ENCODE measurements at places on chromosomes 4 and X.
A peak's percentile ranks its signal among the peaks of the same experiment; 100 is the strongest.

GRCh38 chrX:29530501-29530900 is 684.9 kb upstream of the MAGEB2 start:
- no peak for DNase-seq

DNA sequence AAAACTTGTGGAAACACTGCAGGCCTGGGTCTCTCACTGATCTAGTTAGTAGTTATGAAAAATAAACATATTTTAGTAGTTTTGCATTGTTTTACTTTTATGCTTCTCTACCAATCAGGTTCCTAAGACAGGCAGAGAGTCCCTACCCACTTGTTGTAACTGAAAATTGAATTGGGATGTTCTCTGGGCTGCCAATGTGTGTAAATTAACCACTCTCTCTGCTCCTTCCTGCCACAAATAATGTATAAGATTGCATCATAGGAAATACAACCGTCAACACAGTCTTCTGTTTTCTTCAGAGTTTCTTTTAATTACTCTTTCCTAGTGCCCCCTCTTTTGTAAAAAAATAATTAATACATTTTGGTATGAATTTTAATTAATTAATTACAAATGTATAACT is 677.3 kb downstream of the FSTL5 start:
- no peak for DNase-seq

DNA sequence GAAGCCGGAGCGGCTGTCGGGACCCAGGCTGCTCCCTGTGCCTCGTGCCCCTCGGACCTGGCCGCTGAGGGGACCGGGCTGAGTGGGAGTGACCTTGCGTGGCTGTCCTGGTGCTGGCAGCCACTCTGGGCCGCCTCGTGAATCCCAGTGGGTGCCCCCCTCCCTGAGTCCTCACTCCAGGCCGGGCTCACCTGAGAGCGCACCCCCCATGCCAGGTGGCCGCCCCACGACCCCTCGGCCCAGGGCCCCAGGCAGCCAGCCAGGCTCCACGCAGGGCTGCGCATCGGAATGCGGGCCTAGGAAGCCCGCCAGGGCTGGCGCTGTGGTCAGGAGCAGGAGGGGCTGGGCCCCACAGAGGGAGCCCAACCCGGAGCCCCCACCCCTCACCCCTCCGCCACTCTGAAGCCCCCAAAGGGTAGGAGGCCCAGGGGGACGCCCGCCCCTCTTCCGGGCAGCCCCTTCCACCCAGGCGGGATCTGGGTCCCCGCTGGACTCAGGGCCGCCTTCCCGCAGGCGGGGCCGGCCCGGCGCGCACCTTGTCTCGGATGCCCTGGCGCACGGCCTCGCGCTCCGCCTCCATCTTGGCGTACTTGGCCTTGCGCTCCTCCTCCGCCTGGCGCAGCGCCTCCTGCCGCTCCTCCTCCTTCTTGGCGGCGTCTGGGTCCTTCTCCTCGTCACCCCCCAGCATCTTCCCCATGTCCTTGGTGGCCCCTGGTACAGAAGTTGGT is 33.9 kb downstream of the CPLX1 start:
- no peak for DNase-seq

GRCh38 chr4:77843628-77844027 is 19.0 kb upstream of the MRPL1 start:
- DNase-seq: no peak

GRCh38 chr4:134388351-134388750 is 186.8 kb upstream of the PABPC4L start:
- no peak for DNase-seq

DNA sequence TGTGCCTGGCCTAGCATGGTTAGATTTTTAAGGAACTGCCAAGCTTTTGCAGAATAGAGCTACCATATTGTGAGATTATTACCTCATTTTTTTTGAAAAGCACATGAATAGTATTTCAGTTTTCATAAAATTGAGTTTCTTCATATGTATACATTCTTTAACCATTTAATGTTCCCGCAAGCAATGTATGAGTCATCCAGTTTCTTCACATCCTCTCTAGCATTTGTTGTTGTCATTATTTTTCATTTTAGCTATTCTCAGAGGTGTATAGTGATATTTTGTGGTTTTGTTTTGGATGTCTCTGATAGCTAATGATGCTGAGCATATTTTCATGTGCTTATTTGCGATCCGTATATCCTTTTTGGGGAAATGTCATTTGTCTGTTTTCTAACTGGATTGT is 74.9 kb downstream of the GLUD2 start:
- no peak for DNase-seq

DNA sequence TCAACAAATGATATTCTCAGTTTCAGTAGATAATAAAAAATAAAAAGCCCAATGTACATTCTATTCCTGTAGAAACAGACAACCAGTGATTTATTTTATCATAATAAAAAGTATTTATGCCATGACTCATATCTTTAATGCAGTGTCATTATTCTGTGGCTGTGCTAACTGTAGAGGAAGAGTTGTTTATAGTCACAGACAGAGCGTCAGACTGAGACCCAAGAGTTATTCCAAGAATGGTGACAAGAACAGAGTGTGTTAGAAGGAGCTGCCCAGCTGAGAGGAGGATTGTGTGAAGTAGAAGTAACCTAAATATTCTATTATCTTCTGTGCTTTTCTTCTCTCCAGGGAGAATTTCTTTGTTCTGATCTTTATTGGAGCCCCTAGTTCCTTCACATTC is 210.7 kb downstream of the PPP1R2C start:
- no peak for DNase-seq

- DNase-seq: no peak
Observed at GRCh38 chr4:1168191-1169101, 3.9 kb downstream of the SPON2 start.

GRCh38 chr4:128350449-128351045 is 62.9 kb upstream of the PGRMC2 start:
- DNase-seq: no peak

- no peak for DNase-seq
Observed at GRCh38 chr4:169758401-169758962, 738 bp upstream of the HPF1 start.

DNA sequence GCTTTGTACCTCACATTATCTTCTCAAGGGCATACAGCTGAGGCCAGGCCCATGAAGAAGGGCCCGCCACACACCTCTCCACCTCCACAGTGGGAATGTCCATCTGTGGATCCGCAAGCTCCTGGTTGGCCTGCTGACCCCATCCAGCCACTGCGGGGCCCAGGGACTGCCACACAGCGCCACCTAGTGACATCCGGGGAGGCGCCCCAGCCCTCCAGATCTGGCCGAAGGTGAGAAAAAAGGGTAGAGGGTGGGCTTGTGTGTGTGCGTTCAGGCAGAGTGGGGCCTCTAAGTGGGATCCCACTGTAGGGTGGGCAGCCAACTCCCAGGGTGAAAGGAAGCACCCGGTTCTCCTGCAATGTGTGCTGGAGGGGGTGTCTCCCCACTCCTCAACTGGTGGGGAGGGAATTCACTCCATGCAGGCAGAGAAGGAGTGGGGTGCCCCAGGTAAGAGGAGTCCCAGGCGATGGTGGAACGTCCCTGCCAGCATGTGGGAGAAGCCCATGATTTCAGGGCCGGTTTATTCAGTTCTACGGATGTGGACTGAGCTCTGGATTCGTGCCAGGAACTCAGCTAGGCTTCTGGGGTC is 117.3 kb downstream of the ENPP6 start:
- no peak for DNase-seq

GRCh38 chr4:15657366-15657765 is 2.2 kb upstream of the FBXL5 start:
- no peak for DNase-seq

DNA sequence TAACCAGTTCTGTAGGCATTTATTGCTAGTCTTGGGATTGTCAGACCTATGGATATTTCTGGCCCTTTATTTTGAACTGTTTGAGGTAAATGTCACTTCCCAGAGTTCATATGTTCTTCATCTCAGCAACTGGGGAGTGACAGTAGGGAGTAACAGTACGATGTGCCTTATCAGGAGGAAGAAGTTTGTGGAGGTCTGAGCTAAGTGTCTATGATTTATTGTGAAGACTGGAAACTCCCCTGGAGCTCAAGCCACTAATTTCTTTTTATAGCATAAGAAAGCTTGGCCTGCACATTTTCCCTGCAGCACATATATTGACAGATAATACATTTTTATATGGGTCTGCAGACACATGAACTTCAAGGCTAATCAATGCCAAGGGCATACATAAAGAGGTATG is 383.8 kb downstream of the GRXCR1 start:
- no peak for DNase-seq

- DNase-seq: no peak
Observed at GRCh38 chr4:16846540-16847117, 51.8 kb downstream of the LDB2 start.

GRCh38 chr4:48307528-48307927 is 33.8 kb upstream of the SLAIN2 start:
- no peak for DNase-seq

- no peak for DNase-seq
Observed at GRCh38 chr4:8840006-8840793, 31.4 kb downstream of the HMX1 start.

DNA sequence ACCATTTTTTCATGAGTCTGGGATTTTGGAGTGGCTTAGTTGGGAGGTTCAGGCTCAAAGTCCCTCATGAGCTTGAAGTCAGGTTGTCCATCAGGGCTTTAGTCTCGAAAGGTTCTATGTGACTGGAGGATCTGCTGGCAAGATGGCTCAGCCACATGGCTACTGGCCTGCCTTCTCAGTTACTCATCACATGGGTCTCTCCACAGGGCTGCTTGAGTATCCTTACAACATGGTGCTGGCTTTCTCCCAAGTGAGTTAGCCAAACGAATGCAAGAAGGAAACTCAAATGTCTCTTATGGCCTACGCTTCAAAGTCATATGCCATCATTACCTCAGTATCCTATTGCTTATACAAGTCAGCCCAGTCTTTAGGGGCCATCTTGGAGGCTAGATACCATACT is 106.3 kb upstream of the VCX3B start:
- no peak for DNase-seq

GRCh38 chr4:171785388-171785787 is 27.8 kb upstream of the GALNTL6 start:
- DNase-seq: no peak

- DNase-seq: peak; percentile 44
Observed at GRCh38 chr4:80097400-80098177, 24.6 kb upstream of the ANTXR2 start.

DNA sequence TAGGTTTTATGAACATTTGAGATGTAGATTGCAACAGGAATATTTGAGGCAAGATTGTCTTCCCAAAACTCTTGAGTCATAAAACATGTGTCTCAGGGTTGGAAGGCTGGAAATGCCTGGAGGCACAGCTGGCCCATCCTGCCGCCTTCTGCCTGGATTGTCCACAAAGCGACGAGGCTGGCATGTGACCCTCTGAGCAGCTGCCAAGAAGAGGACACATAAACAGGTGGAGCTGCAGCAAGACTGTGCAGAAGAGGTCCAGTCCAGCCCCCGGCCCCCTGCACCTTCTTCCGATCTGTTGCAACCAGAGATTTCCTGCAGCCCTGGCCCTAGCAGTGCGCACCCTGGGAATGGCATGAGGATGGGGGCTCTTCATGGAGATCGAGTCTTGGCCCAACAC is 101.9 kb upstream of the BCOR start:
- DNase-seq: no peak

DNA sequence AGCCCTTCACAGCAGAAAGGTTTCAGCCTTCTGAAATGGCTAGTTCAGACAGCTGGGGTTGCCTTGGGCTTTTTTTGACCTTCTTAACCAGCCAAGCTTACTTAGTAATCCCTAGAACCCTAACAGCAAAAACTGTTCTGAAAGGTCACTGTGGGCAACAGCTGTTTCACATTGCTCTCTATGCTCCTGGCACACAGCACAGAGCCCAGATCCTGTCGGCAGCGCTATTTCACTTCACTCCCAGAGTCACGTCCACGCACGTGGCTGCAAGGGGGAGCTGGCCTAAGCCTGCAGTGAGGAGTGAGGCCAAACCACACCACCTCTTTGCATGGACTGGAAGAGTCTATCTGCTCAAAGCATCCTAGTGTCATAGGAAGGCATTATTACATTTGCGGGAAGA is 32.0 kb upstream of the STS start:
- DNase-seq: no peak

All from DMS 273 treated with DMSO at 0.1 percent for 48 hours (cell line).